ENCODE measurements at places on chromosomes 5 and 9. TPM values are rescaled to one million over a fixed set of nuclear protein-coding genes. Genes with fewer than 3 reads are reported as not detected.

DNA sequence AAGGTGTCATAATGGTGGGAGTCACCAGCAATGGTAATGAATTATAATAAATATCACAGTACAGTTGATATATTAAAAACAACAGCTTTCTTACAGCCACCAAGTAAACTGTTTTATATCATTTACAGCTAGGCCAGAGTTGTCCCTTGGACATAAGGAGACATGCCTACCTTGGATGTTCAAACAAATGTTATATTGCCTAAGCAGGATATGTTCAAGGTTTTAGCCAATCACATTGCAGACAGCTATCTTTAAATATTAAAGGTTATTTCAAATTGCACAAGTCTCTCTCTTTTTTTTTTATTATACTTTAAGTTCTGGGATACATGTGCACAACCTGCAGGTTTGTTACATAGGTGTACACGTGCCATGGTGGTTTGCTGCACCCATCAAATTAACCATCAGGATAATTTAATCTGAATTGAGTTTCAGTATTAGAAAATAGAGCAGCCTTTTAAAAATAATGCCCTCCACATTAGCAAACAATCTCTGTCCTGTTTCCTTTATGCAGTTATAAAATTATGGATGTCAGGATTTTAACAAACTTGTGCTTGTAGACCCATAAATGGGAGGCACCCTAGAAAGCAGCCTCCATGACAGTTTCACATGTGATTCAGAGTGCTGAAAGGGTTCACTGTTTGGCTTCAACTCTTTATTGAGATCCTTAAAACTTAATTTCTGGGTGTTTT lies 340.7 kb downstream of the ARRDC3 start:
- DNase-seq = no peak

- peak; percentile 33 for DNase-seq
Measured at GRCh38 chr5:59569608-59570334, 323.8 kb downstream of the PDE4D start.

- no peak for DNase-seq
Measured at GRCh38 chr9:33306037-33306436, 15.7 kb downstream of the NFX1 start.

GRCh38 chr5:108168915-108169314 lies 213.0 kb downstream of the FBXL17 start:
- DNase-seq = no peak

- DNase-seq = no peak
Measured at GRCh38 chr9:26574898-26575440, 317.6 kb downstream of the CAAP1 start.

- no peak for DNase-seq
Measured at GRCh38 chr5:96903300-96903699, 27.0 kb downstream of the ERAP2 start.

DNA sequence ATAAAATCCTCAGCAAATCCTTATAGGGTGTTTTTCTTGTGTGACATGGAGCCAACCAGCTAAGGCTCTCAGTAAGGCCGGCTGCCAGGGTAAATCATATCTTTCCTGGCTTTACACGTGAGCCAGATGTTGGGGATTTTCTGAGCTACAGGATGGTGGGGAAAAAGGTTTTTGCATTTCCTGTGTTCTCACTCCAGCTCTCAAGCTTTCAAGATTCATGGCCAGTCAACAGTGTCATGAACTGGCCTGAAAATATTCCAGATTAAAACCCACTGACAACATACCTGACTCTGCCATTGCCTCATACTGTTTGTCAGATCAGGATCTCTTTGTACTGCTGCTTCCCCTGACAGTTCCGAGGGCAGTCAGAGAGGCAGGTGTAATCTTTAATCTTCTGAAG lies 306.9 kb downstream of the GLIS3 start:
- DNase-seq = no peak

- DNase-seq = no peak
Measured at GRCh38 chr5:43638107-43638506, 35.1 kb downstream of the NNT start.

DNA sequence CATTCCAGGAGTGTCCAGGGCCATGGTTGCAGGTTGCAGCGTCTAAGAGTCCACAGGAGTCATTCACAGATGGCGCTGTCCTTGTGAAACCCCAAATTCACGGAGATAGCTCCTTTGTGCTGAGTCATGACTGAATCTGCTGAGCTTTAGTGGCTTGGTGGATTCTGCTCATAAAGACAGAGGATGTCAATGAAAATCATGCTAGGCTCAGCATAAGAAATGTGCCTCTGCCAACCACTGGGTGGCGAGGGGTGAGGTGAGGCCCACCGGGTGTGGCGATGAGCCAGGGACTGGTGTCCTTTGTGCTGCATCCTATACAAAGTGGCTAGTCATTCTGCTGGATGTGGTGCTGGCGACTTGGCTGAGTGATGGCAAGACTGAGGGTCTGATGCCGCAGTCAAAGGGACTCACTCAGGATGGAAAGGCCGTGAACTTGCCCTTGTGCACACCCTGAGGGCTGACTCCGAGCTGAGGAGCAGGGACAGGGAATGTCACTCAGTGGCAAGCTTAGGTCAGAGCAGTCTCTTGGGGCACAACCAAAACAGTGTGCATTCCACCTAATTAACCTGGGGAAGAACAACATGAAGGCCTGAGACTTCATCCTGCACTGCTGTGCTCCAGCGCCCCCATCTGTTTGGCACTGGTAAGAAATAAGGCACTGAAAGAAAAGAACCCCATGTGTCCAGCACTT lies 71.5 kb downstream of the DAP start:
- no peak for DNase-seq

DNA sequence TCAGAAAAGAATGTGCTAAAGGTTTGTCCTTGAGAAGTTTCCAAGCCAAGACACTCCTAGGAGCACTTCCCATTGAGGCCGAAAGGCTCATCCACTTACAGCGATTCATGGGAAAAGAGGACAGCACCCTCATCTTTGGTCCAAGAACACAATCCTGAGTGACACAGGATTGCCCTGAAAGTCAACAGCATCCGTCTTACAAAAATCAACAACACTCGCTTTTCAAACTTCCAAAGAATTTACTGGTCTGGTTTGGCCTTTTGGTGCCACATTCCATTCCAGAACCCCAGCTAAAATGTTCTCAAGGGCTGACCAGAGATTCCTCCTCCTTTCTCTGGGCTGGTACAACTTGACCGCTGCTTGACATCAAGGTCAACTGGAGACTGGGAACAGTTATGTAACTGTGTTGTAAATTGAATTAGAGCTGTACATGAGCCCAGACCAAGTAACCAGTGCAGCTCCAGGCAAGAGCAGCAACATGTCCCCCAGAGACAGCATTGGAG lies 415.8 kb upstream of the PIK3R1 start:
- DNase-seq = no peak

DNA sequence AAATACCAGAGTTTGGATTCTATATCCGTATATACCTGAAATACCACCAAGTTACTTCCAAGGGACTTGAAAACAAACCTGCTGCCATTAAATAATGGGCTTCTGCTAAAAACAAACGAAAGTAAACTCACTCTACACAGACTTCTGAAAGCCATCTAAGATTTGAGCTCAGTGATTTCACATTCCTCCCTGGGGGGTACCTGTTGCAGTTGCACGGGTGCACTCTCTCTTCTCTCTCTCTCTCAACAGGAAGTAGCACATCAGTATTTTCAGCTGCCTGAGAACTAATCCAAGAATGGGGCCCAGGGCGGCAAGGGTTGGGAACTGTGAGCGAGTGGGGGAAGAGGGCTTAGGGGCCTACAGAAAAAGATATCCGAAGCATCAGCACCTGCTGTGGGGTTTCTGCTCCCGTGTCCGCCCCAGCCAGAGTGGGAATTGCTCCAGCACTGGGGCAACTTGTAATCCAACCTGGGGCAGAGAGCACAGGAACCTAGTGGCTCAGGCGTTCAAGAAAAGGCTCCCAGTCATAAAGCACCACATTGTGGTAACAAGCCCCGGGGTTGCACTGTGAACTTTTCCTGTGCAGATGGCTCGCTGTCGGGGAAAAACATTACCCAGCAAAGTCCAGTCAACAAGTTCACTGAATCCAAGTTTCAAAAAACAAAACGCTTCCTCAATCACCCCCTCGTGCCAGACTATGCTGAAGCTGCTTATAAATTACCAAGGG lies 99.8 kb downstream of the EFNA5 start:
- DNase-seq = peak; percentile 18

- no peak for DNase-seq
Measured at GRCh38 chr5:148176480-148176879, 8.1 kb downstream of the SPINK14 start.

GRCh38 chr9:33315371-33315770 lies 25.1 kb downstream of the NFX1 start:
- no peak for DNase-seq

GRCh38 chr5:24110004-24110615 lies 534.7 kb downstream of the CDH10 start:
- no peak for DNase-seq

The COX7C gene
- 432 TPM for total RNA-seq

The ARHGAP26 gene
- 46.6 TPM for total RNA-seq

The ZNF483 gene
- 21.3 TPM for total RNA-seq

The TMEM215 gene
- not detected for total RNA-seq

The OR1J2 gene
- not detected for total RNA-seq

The GLDC gene
- not detected for total RNA-seq

The TMED9 gene
- total RNA-seq = 42.4 TPM

The FBXL7 gene
- total RNA-seq = not detected

The FSD1L gene
- 0.24 TPM for total RNA-seq

Data from CD8-positive, alpha-beta T cell (primary cell).